ENCODE measurements at places on chromosomes 1 and 21.

- peak; percentile 1 for DNase-seq
Observed at GRCh38 chr1:47617381-47618221, 179.8 kb downstream of the FOXD2 start.

- no peak for DNase-seq
Observed at GRCh38 chr1:66788231-66788939, 12.7 kb downstream of the INSL5 start.

DNA sequence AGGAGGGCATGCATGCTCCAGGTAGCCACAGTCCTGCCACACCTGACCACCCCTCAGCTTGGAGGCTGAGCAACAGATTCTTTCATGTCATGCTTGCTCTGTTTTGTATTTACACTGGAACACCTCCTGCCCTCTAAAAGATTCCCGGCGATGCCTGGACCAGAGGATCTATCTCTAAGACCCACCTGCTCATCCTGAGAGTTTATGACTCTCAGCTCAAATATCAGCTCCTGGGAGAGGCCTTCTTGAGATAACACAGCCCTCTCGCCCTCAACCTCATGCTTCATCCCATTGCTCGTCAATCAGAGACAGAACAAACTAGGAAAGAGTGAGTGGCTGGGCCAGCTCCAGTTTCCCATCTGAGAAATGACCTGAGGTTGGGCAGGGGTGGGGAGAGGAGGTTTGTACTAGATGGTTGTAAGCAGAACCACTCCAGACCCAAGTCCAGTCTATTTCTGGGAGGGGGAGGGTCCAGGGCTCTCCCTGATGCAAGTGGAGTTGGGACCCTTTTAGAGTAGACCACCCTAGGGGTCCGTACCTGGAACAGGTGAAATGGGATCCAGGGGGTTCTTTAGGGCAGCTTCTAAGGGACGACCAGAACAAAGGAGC, 524.5 kb downstream of the MATN1 start:
- DNase-seq, result no peak

GRCh38 chr1:83905315-83905907, 93.5 kb downstream of the TTLL7 start:
- DNase-seq, result no peak

- DNase-seq, result peak; percentile 70
Observed at GRCh38 chr1:119260506-119260905, 108.1 kb upstream of the HAO2 start.

DNA sequence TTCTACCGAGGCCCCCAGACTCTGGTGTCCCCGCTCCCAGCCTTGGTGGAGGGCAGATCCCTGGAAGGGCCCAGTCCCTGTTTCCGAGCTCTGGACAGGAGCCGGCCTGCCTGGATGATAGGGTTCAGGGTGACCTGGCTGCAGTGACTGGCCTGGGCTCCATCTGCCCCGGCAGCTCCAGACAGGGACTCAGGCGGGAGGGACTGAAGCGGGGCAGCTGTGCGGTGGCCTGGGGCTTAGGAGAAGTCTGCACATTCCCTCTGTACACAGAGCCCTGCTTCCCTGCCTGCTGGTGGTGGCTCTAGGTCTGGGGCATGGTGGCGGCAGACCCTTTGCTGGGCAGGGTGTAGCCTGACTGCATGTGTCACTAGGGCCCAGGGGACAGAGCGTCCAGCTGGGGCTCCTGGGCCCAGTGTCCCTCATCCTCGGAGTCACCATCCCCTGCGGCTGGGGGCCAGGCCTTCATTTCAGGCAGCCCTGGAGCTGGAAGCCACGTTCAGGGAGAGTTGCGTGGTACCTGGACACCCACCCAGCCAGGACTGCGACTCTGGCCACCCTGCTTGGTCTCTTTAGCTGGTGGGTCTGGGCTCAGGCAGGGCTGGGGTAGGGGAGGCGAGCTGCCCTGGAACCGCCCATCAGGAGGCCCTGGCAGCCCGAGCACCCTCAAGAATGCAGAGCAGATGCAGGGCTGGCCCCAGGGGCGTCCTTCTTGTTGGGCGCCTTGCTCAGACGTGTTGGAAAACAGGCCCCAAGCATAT, 9.6 kb downstream of the ARHGEF16 start:
- DNase-seq, result no peak

GRCh38 chr1:178581351-178582303, 68.7 kb downstream of the TEX35 start:
- DNase-seq, result no peak

- no peak for DNase-seq
Observed at GRCh38 chr1:234206651-234207284, 166.5 kb upstream of the COA6 start.

DNA sequence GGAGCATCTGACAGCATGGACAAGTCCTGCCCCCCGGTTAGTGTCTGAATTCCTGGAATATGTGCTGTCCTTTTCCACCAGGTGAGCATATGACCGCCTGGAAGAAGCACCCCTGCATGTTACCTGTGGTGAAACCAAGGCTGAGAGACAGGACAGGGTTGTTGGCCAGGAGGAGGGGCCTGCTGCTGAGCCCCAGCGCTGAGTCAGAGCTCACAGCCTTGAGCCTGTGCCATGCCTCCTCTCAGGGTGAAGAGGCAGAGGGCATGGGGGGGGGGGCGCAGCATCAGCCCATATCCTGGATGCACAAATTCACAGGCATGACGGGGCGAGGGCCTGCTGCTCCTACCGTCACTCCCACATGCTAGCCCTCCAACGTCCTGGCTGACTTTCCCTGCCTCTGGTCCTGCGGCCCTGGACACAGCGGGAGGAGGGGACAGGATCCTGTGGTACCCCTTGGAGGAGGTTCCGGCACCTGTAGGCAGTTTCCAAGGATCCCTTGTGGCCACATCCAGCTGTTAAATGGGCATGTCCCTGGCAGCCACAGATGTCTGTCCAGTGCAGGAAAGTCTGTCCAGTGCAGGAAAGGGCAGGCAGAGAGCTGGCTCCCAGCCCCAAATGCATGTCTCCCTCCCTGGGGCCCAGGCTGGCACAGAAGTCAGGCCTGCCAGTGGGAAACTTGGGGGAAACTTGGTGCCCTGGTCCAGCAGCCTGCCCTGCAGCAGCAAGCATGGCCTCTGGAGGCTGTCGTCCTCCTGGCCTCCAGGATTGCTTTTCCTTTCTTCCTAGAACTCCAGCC, 23.9 kb downstream of the TTC34 start:
- DNase-seq, result no peak

DNA sequence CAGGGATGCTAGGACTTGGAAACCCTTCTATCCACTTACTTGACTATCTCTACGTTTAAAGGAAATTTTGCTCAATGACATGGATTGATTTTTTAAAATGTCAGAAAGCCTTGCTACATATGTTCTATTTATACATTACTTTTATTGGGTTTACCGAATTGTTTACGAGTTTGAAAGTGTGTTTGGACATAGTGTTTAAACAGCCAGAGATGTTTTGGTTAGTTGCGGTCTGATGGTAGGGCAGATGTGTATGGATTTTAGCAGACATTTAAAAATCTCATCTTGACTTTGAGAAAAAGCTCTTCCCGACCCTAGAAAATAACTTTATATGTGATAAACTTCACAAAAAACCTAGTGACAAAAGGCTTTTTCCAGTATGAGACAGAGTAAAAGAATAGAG, 513.7 kb downstream of the PLA2G4A start:
- DNase-seq, result no peak

GRCh38 chr1:59730302-59730701, 84.4 kb upstream of the HOOK1 start:
- no peak for DNase-seq

DNA sequence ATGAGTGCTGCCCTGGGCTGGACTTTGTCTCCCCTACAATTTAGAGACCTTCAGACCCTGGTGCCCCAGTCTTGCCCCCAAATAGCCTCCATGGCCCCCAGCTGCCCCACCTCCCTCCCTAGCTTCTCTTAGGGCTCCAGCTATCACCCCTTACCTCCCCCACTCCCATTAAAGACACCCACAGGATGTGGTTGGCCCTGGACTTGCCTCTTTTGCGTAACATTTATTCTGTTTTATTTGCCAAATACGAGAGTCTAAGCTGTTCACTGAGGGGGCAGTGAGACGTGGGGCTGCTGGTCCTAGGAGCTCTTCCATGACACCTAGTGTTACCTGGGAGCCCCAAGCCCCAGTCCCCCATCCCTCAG, 4.5 kb downstream of the ZC3H12A start:
- DNase-seq, result no peak

GRCh38 chr1:94298861-94299260, 61.5 kb upstream of the ARHGAP29 start:
- no peak for DNase-seq

DNA sequence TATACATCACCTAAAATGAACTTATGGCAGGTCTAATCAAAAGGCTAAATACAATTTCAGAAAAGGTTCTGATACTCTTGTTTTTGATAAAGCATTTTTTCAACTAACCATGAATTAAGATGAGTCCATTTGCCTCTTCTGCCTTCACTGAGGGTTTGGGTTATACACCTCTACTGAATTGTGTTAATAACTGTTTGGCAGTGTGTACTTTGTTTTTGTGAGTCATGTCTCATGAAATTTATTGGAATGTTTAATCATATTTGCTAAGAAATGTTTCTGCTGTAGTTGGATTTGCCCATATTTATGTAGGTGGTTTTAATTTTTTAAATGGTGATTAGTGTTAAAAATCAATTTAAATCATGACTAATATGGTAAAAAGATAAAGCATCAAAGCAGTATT, 190.5 kb downstream of the HS2ST1 start:
- DNase-seq, result no peak

- no peak for DNase-seq
Observed at GRCh38 chr1:79353224-79353623, 346.7 kb upstream of the ADGRL4 start.

GRCh38 chr1:186297439-186298045, 77.5 kb downstream of the TPR start:
- no peak for DNase-seq

GRCh38 chr1:31745096-31745945, 18.8 kb downstream of the ADGRB2 start:
- DNase-seq, result peak; percentile 75

DNA sequence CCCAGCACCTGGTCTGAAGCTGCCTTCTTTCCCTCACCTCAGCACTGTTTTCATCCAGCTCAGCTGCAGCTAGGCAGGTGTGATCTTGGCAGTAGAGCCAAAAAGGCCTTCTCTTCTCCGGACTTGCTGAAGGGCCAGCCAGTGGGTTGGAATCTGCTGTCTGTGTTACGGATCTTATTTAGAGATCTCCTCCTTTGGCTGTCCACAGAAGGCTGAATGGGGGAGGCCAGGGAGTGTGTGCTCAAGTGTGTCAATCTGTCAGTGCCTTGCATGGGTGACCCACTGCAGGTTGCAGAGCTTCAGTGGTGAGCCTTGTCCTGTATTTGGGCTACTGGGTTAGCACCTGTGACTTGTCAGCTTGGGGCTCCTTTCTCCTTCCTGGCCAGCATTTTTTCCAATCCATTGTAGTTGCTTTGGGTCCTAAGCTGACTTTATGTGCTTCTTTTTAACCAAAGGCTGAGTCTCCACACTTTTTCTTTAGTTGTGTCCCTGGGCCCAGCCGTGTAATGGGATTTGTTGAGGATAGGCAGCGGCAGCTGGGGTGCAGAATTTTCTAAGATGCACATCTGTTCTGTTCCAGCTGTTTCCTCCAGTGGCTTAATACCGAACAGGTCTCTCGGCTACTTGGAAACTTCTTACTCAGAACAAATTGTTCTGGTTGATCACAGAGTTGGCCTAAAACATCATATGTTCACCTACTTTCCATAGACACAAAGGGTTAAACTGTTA, 126.8 kb downstream of the PEX14 start:
- DNase-seq, result peak; percentile 53

DNA sequence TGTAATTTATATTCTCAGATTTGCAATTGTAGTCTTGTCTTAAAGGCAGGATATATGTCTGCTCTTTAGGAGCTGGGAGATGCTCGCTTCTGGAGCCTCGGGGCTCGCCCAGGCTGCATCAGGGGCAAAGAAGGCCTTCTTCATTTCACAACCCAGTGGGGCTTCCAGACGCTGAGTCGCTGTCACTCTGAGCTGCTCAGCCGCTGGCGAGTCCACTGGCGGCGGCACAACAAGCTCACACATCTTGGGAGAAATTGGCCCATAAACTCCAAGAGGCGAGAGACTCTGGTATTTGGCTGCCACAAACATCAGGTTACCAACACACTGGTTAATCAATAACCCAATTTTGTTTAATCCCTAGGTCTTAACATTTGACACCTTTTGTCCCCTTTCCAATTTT, 216.6 kb downstream of the ATG4C start:
- no peak for DNase-seq

DNA sequence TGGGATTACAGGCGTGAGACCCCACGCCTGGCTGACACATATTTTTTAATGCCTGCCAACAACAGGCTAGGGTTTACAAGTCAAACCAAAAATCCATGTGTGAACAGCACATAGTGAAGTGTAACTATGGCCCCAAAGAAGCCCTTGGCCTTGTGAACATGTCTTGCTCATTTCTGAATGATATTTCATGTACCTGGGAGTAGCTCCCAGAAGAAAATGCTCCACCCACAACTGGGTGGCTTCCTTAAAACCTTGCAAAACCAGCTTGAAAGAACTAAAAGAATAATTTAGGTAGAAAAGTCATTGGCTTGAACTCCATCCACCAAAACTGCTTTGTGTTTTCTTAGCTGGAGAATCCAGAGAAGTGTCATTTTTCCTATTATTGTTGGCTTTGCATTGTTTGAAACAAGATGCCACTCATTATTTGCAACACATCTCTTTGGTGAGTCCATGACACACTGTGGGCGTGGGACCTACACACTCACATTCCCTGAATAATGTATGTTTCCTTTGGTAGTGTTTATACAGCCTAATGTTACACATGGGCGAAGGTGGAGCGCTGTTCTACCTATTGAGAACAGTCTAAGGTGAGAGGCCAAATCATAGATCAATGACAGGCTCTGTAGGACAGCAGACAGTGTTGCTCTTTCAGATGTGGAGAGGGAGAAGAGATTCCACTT, 28.5 kb upstream of the SDE2 start:
- DNase-seq, result peak; percentile 10

DNA sequence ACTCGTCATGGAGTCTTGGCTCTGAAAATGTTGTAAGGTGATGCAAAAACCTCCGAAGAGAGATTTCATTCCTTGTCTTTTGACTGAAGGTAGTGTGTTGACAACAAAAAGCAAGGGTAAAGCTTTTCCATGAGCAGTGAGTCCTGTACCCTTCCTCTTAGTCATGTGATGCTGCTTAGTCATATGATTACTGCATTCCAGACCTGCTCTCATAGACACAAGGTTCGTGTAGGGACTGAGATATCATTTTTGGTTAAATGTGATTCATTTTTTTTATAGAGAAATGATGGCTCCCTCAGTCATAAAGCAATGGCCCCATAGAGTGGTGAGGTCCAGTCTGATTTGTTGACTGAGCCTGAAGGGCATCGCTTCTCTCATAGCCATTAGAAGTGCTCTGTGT, 9.2 kb downstream of the KCNJ6 start:
- no peak for DNase-seq

DNA sequence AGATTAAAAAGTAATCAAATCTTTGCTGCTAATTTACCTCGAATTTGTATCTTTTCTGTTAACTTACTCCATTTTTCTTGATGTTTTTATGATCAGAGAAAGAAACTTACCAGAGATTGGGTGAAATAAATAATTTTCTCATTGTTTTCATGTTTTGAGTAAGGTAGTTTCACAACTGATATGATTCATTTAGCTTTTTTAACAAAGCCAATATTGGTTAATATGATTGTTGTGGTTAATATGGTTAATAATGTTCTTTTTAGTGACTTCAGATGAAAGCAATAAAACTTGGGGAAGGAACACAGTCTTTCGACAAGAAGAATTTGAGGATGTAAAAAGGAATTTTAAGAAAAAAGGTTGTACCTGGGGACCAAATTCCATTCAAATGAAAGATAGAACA, 48.1 kb downstream of the MAP3K21 start:
- no peak for DNase-seq

GRCh38 chr1:230240446-230241086, 173.5 kb downstream of the GALNT2 start:
- DNase-seq, result no peak

Data from kidney (tissue), 22 donors.